ENCODE measurements at places on chromosomes 4 and X.

- DNase-seq: no peak
Measured at GRCh38 chr4:10175626-10176025, 59.0 kb upstream of the WDR1 start.

GRCh38 chrX:107686792-107687191 lies 58.5 kb downstream of the PRPS1 start:
- DNase-seq: no peak

DNA sequence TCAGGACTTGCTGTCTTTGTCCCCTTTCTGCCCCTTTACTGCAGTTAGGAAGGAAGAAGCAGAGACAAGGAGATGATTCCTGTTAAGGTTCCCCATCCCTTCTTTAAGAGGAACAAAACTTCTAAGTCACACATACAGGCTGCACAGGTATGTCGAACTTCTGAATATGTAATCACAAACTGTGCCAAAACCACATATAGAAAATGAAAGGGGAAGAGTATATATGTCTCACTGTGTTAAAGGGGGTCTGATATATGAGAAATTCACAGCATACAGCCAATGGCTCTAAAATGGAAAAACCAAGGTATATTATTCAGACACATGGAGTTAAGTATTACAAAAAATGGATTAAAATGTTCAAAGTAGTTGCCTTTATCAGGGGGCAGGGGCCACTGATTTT lies 11.7 kb downstream of the CFAP97 start:
- DNase-seq: no peak

GRCh38 chr4:77927991-77928925 lies 65.6 kb downstream of the MRPL1 start:
- DNase-seq: peak; percentile 60

DNA sequence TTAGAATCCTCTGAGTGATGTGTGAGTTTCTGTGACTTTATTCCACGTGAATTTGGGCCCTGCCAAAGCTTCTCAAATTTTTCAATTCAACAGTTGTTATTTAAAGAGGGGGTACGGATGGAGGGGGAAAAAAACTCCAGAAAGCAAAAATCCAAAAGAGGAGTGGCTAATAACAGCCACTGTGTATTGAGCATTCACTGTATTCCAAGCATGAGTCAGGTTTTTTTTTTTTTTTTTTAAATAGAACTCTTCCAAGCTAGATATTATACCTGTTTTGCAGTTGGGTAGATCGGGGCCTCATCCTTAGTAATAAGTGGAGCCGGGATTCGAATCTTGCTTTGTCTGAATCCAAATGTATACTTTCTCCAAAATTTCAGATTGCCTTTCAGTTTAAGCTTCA lies 6.4 kb upstream of the RHOH start:
- no peak for DNase-seq

- no peak for DNase-seq
Measured at GRCh38 chr4:14167876-14168510, 540.5 kb upstream of the BOD1L1 start.

- DNase-seq: peak; percentile 57
Measured at GRCh38 chrX:42704454-42704853, 73.5 kb downstream of the PPP1R2C start.

DNA sequence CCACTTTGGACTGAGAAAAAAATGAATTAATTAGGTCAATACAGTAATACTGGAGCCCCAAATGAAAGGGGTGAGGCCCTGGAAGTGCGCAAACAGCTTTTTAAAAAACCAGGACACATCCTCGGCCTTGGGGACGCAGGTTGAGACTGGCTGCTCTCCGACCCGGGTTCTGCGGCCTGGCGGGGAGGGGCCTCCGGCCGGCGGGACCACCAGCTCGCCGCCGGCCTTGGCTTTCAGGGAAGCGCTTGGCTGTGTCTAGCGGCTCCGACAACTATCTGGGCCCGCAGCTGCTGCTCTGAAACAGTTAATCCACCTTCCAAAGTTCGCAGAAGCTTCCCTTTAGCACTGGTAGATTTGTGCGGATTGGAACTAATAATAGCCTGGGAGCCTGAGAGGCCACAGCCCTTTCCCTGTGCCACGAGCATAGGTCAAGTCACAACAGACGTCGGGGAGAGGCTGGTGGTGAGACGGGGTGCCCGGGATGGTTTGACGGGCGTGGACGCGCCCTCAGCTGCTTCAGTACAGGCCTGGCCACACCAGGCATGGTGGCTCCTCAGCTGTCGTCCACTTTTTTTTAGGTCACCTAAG lies 1.1 kb upstream of the SEL1L3 start:
- DNase-seq: no peak

DNA sequence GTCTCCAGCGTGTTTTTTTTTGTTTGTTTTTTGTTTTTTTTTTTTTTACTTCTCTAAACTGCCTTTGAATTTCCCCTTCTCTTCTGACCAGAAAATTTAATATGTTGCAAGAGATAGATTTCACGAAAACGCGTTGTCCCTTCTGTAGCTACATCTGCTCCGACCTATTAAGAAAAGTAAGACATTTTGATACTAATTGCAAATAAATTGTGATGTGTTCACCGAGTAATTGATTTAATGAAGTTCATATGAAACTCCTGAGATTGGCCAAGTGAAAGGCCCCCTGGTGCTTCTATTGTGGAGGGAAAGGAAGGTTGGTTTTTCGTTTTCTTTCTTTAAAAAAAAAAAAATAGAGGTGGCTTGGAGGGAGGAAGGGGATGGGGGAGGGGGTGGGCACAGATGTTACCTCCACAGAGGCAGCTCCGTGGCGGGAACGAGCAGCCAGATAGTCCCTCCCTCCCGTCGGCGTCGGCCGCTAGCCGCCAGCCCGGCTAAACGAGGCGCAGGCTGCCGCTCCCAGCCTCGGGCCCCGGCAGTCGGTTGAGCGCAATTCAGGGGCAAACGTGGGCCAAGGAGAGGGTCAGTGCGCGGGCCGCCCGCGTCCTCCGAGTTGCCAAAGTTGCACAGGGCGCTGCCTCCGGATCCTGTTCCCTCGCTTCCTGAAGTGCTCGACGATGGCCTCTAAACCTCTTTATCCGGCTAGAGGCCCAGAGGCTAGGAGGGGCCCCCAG lies 139.1 kb upstream of the ZIC3 start:
- no peak for DNase-seq

- peak; percentile 32 for DNase-seq
Measured at GRCh38 chr4:170138580-170139194, 48.9 kb upstream of the AADAT start.

DNA sequence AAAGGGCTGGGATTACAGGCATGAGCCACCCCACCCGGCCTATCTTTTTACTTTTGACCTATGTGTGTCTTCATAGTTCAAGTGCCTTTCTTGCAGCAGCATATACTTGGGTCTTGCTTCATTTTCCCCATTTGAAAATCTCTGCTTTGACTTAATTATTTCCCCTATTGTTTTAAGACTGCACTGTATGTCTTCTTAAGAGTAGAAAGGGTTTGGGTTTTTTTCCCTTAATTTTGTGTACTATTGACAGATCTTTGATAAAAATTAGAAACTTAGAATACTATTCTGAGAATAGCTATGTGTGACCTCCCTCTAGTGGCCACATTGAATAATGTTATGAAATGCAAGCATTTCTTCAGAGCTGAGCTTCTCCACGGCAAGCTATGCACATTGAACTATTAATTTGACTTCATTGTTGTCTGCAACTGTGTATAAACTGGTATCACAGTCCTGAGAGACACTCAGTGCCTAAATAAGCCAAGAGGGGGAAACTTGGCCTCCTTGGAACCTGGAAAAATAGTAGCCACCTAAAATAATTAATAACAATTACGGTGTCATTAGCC lies 8.7 kb upstream of the SLC25A4 start:
- DNase-seq: no peak

DNA sequence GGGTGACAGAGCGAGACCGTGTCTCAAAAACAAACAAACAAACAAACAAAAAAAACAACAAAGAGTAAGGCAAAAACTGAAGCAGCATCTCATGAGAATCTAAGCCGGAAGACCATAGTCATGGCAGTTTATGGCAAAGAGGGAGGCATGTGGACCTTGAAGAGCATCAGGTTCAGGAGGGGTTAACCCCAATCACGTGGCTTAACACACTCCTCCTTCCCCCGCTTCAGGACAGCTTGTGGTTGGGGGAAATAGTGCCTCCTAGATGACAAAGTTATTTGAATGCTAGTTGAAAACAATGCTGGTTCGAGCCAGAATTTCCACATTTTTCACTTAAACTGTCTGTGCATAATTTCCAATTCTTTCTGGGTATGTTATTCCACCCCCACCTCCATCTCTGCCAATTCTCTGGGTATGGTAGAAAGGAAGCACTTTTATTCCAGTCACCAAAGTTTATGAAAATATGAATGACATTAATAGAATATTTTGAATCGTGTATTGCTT lies 11.7 kb upstream of the MAP7D3 start:
- no peak for DNase-seq

- no peak for DNase-seq
Measured at GRCh38 chrX:19625612-19626011, 110.3 kb upstream of the MAP3K15 start.

- DNase-seq: peak; percentile 58
Measured at GRCh38 chr4:174358829-174359228, 75.1 kb downstream of the CEP44 start.

DNA sequence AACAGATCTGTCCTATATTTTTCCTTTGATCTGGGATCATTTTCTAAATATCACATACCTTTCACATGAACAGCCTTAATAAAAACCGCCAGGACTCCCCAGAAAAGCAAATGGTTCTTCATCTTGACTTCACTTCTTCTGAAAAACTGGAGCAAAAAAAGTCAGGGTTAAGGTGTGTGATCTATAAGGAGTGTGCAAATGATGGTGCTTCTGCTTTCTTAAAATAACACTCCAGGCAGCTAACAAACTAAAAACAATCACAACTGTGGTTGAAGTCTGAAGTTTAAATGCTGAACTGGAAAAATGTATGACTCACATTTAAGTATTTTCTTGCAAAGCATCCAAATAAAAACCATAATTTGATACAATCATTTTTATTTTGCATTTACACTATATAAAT lies at the start of gene JCHAIN:
TSS of gene JCHAIN (minus strand) at position 140 of the 400 bp plus-strand sequence. CDS start at position 122, 18 bp downstream.
- DNase-seq: no peak

DNA sequence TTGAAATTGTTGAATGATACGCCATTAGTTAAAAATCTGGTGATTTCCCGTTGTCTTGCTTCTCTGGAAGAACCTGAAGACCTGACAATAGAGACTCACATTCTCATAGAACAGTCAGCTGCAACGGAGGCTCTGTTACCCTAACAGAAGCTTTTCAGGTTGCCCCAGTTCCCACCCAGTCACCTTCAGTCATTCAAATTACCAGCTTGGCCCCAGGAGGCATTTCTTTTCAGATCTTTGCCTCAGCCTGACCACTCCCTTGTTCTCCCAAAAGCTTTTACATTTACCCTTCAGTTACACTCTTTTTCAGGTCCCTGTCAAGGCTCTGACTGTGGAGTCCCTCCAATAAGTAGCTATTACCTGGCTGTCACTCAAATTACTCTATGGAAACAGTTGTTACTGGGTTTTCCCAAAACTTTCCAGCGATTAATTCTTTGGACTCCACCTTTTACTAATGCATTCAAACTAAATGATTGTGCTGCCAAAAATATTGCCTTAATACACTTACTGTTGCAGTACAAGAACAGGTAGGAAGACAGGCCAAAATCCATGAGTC lies 162.2 kb upstream of the FTHL17 start:
- DNase-seq: no peak

GRCh38 chr4:170001011-170001744 lies 25.0 kb downstream of the MFAP3L start:
- DNase-seq: no peak

DNA sequence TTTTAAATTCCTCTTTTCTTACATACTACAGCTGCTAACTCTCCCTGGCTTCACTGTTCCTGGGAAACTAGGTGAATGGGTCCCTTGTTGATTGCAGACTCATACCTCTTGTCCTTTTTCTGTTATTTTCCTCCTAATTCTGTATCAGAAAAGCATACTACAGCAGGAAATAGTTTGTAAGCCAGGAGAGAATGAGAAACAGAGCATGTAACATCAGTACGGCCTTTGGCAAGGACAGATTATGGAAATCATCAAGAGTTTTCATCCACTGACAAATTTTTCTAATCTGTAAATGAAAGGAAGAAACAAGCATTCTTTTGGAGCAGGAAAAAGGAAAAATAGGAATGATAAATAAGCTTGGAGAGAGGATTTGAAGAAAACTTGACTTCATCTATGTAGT lies 239.2 kb downstream of the ANTXR2 start:
- no peak for DNase-seq

DNA sequence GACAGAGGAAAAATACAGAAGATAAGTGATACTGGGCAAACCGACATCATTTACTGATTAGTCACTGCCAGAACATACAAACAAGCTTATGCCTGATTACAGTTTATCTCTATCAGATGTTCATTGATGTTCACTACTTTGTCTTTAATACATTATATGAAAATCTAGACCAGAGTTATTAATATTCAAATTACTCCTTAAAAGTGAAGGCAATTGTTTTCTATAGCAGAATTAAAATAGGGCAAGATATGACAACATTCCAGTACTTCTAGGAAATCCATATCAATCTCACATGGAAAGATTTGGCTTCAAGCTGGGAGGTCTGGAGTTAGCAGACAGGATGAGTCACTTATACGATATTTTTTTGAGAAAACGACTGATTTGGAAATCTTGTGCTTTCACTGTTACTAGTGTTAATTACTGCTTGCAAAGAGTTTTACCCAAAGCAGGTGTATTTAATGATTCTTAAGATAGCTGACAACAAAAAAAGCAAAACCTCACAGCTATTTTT lies 31.8 kb downstream of the HPGD start:
- peak; percentile 13 for DNase-seq

GRCh38 chr4:26434030-26434639 lies 56.1 kb downstream of the CCKAR start:
- no peak for DNase-seq

Measured in skeletal muscle cell (primary cell).